ENCODE measurements at places on chromosomes 2 and 18.

DNA sequence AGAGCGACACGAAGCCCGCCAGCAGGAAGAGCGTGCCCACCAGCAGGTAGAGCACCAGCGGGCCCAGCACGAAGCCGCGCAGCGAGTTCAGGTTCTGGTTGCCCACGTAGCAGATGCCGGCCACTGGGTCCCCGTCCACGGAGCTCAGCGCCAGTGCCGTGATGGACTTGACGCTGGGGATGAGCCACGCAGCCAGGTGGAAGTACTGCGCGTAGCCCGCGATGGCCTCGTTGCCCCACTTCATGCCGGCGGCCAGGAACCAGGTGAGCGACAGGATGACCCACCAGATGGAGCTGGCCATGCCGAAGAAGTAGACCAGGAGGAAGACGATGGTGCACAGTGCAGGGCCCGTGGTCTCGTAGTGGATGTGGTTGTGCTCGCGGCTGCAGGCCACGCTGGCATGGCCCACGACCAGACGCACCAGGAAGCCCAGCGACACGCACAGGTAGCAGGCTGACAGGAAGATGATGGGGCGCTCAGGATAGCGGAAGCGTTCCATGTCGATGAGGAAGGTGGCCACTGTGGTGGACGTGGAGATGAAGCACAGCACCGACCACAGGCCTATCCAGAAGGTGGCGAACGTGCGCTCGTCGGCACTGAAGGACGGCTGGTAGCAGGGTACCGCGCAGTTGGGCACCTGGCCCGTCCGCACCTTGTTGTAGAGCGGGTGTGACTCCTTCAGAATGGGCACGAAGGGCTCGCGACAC is 2.1 kb downstream of the FZD5 start:
- DNase-seq, result no peak

DNA sequence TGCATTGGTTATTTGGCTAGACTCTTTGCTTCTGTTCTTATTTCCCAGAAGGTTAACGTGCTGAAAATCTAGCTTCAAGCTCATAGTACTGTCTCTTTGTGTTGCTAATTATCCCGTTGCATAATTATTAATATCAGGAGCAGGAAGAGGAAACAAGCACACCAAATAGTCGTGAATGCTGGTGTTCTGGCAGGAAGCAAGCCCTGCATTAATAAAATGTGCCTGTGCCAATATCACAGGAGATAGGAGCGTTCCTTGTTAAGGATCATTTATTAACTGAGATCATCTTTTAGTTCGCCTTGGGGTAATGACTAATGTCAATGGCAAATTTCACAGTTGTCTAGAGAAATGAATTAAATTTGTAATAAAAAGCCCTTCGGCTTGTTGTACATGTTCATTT is 893.0 kb upstream of the POU3F3 start:
- no peak for DNase-seq

DNA sequence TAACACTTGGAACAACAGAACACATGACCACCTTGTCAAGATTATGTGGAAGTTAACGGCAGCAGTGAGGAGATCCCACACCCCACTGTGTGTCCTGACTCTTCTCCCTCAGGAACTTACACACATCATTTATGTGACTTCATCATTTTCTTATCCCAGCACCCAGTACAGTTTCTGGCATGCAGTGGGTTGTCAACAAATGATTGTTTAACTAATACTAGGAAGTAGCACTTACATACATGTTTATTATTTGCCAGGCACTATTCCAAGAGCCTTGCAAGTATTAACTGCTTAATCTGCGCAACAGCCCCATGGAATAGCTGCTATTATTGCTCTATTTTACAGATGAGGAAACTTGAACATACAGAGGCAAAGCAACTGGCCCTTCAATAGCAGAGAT is 391.5 kb downstream of the TXNL1 start:
- no peak for DNase-seq

DNA sequence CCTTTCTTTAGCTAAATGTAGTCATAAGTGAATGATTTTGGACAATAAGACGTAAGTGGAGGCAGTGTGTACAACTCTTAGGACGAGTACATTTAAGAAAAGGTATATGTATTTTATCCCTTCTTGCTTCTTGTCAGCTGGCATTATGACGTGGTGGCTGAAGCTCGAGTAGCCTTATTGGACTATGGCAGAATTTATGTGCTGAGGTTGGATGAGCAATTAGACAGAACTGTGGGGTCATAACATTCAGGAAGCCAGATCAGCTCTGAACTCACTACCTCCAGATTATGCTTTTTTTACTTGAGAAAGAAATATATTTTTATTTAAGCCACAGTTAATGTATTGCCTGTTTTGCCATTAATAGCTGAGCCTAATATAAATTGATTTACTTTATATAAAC is 661.5 kb downstream of the ERBB4 start:
- DNase-seq, result no peak

GRCh38 chr2:71749671-71750101 is 296.3 kb downstream of the DYSF start:
- DNase-seq, result peak; percentile 87

DNA sequence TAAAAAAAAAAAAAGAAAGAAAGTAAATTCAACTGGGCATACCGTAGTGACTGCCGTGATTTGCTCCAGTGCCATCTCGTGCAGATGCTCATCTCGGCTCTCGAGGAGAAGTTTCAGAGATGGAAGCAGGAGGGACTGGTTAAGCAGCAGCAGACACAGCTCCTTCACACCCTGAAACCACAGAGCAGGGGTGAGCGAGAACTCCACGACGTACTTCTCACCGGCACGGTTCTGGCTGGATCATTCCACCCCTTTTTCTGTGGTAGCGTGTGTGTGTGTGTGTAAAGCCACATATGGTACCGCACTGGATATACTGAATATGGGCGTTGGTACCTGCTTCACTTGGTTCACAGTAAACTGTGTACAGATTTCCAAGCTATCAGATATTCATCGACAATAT is 382.2 kb downstream of the NBAS start:
- DNase-seq, result no peak

GRCh38 chr2:230909841-230910545 is 15.0 kb downstream of the GPR55 start:
- no peak for DNase-seq

GRCh38 chr18:52567360-52567759 is 227.4 kb downstream of the DCC start:
- DNase-seq, result peak; percentile 56

DNA sequence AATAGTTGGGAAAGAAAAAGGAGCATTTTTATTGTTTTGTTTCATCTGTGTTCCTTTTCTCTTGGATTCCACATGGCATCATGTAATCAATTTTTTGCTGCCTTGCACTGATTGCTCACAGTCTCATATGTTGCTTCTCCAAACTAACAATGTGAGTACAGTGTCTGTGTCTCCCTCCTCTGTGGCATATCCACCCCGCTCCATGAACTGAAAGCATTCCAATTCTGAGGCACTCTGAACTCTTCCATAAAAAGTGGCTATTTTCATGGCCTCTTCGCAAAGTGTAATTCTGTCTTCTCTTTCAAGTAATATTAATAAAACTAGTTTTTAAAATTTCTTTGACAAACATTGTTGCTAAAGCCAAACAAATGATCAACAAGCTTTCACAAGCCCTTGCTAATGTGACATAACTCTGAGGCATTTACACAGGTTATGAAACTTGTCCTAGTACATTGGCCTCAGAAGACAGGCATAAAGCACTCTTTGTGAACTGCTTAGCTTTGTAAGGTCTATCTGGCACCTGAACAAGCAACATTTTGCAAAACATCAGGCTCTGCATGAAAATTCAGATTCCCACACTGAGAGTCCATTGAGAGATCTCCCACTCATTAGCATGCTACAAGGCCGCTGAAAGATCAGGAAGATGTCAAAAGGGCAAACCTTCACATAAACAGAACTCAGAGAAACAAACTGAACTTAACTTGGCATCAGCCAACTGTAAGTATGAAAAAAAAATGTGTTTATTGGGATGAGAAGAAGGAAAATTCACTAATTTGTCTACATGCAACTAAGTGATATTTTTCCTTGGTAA is 33.0 kb downstream of the GPR75 start:
- DNase-seq, result no peak

Measured in fibroblast of skin of abdomen (primary cell).